ENCODE measurements at places on chromosomes 11 and 22.
A peak's percentile ranks its signal among the peaks of the same experiment; 100 is the strongest.

DNA sequence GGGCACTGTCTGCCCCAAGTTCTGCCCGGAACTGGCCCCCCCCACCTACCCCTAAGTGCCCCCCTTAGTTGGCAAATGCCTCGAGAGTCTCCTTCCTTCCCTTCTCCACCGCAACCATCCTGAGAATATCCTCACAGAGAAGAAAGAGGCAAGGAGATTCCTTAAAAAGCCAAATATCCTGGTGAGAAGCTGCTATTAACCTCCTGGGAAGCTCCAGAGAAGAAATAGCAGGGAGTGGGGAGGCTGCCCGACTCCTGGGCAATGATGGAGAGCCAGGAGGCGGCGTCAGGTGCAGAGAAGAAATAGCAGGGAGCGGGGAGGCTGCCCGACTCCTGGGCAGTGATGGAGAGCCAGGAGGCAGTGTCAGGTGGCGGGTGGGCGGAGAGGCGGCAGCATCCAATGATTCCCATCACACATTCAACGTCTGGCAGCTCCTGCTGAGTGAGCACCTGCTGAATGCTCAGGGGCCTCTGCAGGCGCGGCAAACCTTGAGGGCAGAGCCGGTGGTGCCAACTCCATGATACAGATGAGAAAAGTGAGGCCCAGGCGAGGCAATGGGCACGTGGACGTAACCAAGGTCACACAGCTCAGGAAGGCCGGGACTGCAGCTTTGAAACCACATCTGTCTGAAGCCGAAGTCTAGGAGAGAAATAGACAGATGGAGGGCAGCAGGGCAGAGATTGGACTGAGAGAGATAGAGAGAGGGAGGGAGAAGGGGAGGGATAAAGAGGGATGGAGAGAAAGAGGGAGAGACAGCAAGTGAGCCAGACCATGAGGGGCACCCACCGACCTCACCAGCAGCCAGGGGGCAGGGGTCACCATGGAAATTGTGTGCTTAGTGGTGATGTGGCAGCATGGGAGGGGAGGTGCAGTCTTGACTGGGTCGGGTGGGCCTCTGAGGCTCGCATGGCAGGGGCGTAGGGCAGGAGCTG, 58.3 kb downstream of the CYTH4 start:
- no peak for DNase-seq

GRCh38 chr22:26542831-26543230, 30.6 kb upstream of the TFIP11 start:
- DNase-seq: no peak

DNA sequence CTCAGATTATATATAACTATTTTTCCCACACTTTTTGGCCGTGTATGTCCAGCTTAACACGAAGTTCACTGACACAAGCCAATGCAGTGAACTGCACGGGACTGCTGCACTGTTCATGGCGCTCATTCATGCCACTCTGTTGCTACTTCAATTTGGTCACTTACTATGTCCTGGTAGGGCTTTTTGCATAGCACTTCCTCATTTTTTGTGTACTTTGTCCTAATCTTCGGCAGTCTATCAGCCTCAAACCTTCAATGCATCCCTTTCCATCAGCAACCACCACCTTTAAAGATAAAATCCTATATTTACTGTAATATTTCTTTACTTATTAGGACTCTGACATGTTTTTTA, 18.7 kb upstream of the ARHGAP32 start:
- no peak for DNase-seq

- DNase-seq: no peak
Measured at GRCh38 chr11:67639438-67639859, at the start of gene TBX10. Gene TBX10, minus strand, starts transcription at chr11:67639763. Its CDS starts 291 bp downstream, at chr11:67639472.

DNA sequence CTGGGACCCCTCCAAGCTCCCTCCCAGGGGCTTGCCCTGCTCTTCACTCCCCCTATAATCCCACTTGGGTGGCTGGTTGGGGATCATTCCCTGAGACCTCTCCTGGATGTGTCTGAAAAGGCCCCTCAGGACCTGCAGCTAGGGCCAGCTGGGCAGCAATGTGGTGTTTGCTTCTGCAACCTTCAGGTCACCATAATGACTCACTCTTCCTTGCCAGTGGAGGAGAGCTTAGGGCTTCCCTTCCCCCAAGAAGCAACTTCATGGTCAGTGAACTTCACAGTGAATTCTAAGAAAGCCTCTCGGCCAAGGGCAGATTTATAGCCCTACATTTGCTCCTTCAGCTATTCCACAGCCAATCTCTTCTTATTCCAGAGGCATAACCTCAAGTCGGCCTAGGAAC, 45.1 kb upstream of the TSPAN18 start:
- no peak for DNase-seq

DNA sequence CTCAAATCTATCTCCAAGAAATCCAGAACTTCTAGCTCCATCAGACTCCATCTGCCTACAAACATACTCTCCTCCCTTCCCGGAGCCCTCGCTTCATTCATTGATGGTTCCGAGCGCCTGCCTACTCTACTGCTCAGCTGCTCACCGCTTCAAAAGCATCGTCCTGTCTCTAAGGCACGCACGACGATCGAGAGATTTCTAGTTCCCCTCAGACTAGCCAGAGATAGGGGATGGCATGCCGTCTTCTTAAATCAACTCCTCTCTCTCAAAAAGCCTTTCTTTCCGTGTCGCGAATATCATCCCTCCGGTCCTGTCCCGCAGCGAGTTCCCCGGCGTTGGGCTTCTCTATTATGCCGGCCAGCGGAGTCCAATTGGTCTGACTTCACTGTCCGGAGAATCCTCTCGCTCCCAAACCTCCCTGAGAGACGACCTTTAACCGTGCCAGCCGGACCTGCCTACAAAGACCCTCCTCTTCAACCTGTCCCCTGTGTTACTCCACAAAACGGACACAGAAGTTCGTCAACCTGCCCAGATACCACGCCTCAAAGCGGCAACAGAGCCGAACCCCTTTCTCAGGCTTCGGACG, 592 bp downstream of the EEF1G start:
- DNase-seq: no peak

DNA sequence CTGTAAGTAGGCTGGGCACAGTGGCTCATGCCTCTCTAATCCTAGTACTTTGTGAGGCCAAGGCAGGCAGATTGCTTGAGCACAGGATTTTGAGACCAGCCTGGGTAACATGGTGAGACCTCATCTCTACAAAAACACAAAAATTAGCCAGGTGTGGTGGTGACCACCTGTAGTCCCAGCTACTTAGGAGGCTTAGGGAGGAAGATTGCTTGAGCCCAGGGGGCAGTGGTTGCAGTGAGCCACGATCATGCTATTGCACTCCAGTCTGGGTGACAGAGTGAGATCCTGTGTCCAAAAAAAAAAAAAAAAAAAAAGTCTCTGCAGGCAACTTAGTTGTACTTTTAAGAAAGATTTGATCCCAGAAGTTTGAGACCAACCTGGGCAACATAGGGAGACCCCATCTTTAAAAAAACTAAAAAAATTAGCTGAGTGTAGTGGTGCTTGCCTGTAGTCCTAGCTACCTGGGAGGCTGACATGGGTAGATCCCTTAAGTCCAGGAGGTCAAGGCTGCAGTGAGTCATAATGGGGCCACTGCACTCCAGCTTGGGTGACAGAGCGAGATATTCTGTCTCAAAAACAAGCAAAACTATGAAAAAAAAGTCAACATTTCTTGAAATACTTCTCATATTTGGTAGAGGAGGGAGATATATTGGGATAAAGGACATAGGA, 10.5 kb downstream of the ATM start:
- DNase-seq: no peak

DNA sequence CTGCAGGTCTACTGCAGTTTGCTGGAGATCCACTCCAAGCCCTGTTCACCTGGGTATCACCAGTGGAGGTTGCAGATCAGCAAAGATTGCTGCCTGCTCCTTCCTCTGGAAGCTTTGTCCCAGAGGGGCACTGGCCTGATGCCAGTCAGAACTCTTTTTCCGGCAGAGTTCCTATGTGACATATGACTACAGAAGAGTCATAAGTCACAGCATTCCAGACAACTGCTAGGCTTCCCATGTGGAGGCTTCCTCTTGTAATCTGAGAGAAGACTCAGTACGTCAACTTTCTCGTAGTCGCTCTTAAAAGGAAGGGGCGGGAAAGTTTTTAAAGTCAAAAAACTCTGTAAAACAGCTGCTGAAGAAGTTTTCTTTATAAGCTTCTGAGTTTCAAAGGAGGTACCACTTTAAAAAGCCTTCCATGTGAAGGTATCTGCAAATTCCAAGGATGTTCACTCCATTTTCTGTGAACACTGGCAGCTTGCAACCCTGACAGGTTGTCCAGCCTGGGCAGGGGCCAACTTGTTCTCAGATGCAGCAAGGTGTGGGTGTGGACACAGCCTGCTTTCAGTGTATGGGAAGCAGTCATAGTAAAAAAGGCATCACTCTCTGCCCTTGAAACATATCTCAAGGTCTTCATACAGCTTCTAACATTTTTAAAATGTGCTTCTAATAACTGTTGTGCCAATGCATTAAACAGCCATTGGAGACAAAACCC, 97.8 kb downstream of the ME3 start:
- DNase-seq: no peak

GRCh38 chr11:117600234-117600783, 196.7 kb downstream of the DSCAML1 start:
- no peak for DNase-seq

- peak; percentile 46 for DNase-seq
Measured at GRCh38 chr11:86672007-86672621, at the start of gene ME3. Gene ME3, minus strand, starts transcription at chr11:86672616.

DNA sequence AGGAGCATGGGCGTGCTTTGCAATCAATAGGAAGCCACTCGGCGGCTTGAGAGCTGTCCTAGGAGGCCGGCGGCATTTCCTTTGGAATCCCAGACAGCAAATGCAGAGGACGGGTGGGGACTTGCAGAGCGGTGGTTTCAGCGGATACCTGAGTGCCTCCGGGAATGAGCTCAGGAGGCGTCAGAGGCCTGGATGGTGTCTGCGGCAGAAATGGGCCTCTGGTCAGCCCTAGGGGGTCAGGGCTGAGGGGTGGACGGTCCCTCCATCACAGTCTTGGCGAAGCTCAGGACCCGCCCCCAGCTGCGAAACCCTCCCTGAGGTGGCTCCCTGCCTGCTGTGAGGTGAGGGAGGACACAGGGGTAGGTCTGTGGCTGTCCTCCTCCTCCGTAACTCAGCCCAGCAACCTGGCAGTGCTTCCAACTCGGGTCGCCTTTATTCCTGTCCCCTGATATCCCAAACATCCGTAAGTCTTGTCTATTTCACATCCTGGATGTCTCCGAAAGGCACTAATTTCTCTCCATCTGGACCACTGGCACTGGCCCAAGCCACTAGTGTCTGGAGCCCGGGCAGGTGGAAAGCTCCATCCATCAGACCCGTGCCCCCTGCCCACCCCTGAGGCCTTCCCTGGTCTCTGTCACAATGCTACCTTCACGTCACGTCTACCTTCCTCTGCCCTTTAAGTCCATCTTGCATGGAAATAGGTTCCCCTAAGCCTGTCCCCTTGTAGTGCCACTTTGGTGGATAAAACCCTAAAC, 686.6 kb downstream of the BRD1 start:
- DNase-seq: no peak

DNA sequence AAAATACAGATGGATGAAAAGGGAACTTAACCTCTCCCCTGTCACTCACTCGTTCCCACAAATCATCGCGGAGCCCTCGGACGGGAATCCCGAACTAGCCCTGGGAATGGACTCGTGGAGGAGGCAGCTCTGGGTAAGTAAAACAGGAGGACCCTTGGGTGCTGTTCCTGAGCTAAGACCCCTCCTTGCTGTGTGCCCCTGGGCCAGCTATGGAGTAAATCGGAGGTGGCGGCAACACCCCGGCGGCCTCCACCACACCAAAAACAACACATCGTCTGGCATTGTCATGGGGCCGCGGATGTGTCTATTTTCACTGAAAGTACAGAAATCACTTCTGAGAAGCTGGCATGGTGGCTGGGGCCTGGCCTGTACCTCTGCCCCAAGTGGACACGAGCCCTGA, 12.1 kb downstream of the CPT1A start:
- DNase-seq: no peak

GRCh38 chr22:48299124-48299523, 1528.5 kb downstream of the BRD1 start:
- DNase-seq: no peak

GRCh38 chr11:65851083-65851579, 6.8 kb downstream of the CFL1 start:
- DNase-seq: no peak

DNA sequence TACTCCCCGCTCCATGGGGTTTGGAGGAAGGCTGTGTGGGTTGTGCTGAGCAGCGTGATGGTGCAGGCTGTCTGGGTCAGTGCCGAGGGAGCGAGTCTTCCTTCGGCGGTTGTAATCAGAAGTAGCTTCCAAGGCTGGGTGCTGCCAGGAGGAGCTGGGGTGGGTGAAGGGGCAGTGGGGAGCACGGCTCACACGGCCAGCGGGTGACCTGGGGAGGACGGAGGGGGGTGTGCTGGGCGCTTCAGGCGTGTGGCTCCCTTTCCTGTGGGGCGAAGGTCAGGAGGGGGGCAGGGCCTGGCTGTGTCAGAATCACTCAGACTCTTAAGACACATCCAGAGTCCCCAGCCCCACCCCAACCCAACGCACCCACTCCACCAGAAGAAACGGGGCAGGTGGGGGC, 60.2 kb downstream of the LRP5 start:
- DNase-seq: no peak

DNA sequence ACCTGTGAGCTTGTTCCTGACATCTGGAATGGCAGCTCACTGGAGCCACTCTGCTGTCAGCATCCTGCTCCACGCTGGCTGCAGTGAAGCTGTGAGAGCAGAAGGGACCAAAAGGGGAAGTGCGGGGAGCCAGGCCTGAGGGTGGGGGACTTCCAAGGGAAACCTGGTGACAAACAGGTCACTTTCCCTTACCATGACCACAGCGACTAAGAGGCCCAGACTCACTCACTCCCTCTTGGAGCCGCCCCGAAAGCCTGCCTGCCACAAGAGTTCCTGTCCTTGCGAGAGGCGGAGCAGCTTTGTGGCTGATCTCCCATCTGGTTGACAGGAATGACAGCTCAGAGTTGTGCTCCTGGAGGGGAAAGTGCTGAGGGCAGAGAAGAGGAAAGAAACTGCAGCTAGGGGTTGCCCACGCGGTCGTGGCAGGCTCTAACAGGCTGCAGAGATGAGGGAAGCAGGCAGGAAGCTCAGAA, 183.8 kb upstream of the NTM start:
- no peak for DNase-seq

- no peak for DNase-seq
Measured at GRCh38 chr22:40588726-40589125, 47.8 kb downstream of the MRTFA start.

- no peak for DNase-seq
Measured at GRCh38 chr11:81966340-81966739, 767.3 kb downstream of the FAM181B start.

Measured in HuH-7 (cell line).